ENCODE measurements at places on chromosomes 2 and 18.

GRCh38 chr2:120244656-120245519, 7.8 kb upstream of the RALB start:
- no peak for DNase-seq

DNA sequence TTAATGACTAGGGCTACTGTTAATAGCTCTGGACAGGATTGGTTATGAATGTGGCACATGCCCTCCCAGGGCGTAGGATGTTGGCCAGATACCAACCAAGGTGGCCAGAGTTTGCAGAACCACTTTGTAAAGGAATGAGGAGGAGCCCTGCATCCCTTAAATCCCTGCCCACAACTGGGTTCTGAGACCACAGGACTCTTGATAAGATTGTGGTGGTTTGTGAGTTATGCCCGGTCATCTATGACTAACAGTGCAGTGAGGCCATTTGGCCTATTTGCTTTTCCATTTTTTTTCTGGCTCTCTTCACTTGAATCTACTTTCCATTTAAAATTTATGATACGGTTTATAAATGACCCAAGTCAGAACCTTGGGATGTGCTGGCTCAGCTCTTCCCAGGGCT, 294.5 kb downstream of the PRKCE start:
- DNase-seq = no peak

- no peak for DNase-seq
Observed at GRCh38 chr2:241465543-241465942, 42.8 kb downstream of the STK25 start.

DNA sequence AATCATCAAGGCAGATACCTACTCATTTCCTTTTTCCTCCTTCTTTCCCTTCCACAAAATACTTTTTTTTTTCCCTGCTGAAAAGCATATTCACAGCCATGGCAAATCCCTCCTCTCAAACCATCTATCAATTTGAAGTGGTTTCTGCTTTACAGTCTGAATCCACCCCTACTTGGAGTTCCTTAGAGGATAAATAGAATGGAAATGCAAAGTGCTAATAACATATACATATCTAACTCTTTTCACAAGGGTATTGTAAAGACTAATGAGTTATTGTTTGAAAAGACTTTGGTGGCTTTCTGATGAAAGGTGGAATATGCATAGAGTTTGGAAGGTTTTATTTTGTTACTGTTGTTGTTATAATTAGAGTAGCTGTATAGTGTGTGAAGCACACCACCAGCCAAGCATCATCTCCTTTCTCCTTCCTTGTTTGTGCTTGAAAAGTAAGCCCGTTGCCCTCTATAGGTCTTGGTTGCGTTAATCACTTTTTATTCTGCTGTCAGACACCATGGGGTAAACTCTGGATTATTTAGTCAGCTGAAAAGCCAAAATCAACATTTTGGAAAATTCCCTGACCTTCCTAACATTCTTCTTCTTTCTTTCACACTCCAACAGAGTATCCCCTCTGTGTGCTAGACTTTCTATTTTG, 2126.9 kb upstream of the CELF4 start:
- no peak for DNase-seq

DNA sequence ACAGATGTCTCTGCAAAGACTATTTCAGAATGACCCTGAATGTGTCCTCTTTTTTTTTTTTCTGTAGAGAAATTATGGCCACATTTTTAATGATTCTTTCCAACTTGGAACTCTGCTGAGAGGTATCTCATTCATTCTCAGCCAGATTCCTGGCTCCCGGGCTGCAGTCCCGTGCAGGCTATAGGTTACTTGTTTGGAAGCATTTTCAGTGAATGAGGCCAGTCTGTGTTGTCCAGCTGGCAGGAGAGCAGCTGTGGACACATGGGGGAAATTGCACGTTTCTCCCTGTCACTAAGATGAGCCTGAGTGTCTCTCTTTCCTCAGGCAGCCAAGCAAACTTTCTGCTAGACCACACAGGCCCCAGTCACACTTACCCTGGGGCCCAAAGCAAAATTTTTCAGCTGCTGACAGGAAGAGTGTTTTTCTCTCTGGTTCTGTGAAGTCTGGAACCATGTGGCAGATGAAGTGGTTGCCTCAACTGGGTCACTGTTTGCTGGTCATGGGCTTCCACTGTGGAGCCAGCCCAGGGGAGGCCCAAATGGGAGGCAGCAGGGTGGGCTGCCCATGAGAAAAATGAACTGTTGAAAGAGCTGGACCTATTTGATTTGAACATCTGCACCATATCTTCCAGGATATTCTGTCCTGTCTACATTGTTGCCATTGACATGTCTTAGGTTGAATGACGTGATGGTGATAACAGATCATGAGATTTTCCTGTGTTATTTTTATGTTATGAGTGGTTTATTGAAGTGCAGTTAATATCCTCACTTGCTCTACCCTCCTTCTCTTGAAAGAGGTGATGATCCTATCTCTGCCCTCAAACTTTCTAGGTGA, 431.2 kb downstream of the LPIN1 start:
- DNase-seq = no peak

DNA sequence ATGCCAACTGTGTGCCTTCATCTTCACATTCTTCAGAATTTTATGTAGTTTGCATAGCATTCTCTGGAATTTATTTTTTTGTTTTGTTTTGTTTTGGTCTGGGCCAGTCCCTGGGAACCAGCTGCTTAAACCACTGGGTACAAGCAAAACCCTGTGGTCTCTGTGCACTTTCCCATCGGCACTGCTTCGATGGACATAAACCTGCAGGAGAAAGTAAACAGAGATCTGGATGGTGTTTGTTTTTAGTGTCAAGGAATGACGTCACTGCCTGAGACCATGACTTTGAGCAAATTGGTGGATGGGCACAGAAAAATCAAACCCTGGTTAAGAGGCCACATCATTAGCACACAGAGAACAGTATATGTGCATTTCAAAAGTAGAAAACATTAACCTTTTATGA, 64.7 kb upstream of the RASGRP3 start:
- DNase-seq = no peak

DNA sequence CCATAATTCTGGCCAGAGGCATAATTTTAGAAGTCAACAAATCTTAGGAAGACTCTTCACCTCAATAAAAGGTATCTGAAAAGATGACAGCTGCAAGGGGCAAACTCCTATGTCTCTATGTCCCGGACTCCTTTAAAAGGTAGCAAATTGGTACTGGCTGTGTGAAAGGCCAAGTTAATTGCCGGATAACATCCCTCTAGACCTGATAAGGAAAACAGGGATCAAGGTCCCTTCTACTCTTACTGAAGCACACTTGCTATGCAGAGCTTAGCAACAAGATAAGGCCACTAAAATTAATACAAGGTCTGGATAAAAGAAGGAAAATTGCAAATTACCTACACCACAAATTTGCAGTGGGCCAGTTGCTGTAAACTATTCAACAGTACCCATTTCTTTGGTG, 141.0 kb upstream of the EPC2 start:
- DNase-seq = no peak

DNA sequence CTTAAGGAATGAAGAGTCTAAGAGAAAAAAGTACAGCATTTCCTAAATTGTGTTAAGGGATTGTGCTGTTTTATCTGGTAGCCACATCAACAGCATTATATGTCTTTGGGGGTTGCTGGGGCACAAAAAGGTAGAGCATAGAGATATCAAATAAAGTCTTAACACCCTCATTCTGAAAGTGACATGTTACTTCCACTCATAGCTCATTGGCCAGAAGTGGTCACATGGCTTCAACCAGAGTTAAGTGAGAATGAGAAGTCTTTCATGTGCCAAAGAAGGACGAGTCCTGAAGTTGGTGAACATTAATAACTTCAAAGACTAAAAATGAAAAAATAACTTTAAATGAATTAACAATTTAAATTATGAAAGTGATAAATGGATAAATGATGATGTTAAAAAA, 175.7 kb upstream of the ZEB2 start:
- no peak for DNase-seq

GRCh38 chr2:197425550-197425949, 9.3 kb downstream of the SF3B1 start:
- no peak for DNase-seq

- no peak for DNase-seq
Observed at GRCh38 chr2:238939074-238939473, 91.2 kb downstream of the TWIST2 start.

GRCh38 chr2:168194784-168195522, 52.4 kb downstream of the STK39 start:
- DNase-seq = no peak

DNA sequence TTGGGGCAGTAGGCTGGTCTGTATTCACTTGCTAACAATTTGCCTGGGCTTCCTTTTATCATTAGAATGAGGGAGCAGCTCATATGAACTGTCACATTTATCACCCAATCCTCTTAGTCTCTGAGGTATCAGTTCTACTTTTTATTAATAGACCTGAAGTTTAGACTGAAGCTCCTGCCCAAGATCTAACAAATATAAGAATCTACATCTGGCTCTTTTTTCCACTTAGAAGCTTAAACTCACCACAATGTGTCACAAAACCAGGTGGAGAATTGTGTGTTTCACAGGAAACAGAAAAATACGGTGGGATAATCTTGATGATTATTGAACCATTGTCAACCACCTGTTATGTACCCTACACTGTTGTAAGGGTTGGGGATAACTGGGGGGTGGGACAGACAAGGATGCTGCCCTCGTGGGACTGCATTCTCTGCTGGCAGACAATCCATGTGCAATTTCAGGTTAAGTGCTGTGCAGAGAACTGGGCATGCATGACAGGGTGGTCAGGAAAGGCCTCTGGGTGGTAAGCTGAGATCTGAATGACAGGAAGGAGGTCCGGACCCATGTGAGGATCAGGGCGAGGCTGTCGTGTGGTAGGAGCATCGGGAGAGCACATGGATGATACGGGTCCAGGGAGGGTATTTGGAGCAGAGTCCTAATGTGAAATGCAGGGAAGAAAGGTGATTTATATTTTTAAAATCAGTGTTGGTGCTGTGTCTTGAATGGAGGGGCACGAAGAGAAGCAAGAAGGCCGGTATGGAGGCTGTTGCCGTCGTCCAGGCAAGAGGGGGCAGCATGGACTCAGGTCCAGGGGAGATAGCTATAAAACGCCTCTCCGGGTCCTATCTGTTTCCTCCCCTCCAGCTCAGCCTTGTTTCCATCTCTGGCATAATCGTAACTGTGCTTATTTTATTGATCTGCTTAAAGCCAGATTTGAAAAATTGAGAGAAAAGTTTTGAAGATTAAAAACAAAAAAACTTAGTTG, 17.6 kb downstream of the MYL12B start:
- DNase-seq = no peak
